ENCODE measurements at places on chromosomes 16 and 17.
A peak's percentile ranks its signal among the peaks of the same experiment; 100 is the strongest.

- DNase-seq: no peak
Measured at GRCh38 chr16:46736695-46737094, 11.4 kb downstream of the MYLK3 start.

DNA sequence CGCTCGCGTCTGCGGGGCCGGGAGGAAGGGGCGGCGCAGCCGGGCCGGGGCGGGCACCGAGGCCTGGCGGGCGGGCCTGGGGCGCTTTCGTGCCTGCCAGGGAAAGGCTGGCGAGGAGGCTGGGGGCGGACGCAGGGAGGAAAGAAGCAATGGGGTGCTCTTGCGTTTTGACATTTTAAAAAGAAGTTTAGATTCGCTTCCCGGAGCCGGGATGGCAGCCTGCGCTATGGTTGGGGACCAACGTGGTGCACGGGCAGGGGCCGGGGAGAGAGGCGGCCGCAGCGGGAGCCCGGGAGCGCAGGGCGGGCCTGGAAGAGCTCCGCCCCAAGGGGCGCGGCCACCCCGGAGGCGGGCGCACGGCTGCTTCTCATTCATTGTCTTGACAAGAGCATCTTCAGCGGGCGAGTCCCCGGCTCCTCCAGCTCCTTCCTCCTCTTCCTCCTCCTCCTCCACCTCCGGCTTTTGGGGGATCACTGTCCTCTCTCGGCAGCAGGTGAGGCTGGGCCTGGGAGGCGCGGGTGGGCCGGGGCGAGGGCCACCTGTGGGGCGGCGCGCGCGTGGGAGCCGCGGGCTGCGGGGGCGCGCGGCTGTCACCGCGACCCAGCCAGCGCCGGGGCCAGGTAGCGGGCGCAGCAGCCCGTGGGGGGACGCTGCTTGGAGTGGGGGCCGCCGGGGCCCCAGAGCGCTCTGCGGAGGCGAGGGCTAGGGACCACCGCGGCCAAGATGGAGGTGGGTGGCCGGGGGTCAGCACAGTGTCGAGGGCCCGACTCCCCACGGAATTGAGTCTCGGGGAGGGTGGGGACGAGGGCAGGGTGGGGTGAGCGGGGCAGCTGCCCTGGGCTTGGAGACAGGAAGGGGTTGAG lies at the start of gene CORO1A:
CORO1A (plus strand) TSS at position 370 of the 863 bp plus-strand sequence. CDS start 1,608 bp downstream, outside the sequence.
- DNase-seq: peak; percentile 75

DNA sequence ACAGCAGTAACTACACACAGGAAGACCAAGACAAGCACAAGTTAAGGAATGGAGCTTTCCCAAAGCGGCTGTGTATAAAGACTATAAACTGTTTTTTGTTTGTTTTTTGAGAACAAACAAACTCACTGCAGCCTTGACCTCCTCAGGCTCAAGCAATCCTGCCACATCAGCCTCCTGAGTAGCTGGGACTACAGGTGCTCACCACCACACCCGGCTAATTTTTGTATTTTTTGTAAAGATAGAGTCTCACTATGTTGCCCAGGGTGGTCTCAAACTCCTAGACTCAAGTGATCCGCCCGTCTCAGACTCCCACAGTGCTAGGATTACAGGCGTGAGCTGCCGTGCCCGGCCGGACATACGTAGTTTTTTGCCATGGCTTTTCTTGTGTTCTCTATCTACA lies 4.1 kb upstream of the PDE6G start:
- DNase-seq: no peak

DNA sequence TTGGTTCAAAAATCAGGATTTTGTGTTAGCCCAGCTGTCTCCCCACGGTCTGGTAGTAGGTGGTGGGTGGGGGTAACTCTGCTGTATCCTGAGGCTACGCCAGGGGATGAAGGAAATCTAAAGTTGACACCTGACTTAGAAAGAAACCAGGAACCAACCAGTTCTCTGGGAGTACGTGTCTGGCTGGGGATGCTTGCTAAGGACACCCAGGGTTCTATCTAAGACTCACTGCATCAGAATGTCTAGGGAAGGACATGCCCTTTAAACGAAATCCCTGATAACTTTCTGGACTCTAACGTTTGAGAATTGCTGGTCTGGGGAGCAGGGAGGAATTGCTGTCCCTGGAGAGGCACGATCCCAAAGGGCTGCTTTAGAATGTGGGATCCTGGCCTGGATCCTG lies 39.2 kb upstream of the CES5A start:
- no peak for DNase-seq
